NCI-H1694 treated with DMSO at 0.1 percent for 48 hours (cell line): ENCODE measurements at places on chromosomes 5 and 9.

DNA sequence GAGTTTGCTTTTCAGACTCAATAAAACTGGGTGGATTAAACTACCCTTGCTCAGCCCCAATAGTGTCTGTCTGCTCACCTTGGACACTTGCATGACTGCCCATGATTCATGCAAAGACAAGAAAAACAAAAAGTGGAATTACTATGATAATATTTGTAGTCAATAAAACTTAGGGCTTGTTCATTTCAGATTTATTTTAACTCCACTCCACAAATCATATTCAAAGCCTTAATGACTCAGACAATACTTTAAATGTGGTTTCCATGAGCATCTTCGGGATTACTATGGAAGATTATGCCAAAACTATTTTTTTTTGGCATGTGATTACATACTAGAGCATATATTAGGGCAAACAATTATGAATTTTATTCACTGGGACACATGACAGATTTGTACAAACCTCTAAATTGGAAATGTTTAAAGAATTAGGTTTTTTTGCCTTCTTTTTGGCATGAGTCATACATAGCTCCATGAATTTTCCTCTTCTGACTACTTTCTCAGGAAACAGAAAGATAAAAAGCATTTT is 468.9 kb downstream of the ACTL7B start:
- DNase-seq = no peak

GRCh38 chr5:169300468-169301385 is at the start of gene SLIT3:
SLIT3 (minus strand) TSS chr5:169301139; CDS start chr5:169300709, 430 bp downstream.
- peak; percentile 6 for DNase-seq

- no peak for DNase-seq
Measured at GRCh38 chr9:121750715-121751623, 99.5 kb downstream of the DAB2IP start.

GRCh38 chr9:80449513-80449912 is 877.7 kb downstream of the TLE4 start:
- DNase-seq = no peak

DNA sequence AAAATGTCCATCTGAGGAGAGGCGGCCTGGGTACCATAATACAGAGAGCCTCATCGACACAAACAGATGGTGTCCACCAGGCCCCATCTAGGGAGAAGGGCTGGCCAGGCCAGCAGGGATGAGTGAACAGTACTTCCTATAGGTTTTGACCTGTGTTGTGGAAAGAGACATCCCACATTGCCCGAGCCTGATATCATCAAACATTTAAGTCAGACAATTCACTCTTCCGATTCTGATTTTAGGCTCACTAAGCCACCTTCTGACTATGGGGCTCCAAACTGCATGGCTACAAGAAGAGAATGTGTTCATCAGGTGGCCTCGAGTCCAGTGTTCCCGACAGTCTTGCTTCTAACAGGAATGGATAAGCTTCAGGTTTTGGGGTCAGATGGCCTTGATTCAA is 38.9 kb downstream of the SLC22A5 start:
- no peak for DNase-seq

- DNase-seq = no peak
Measured at GRCh38 chr9:134405527-134405926, 79.3 kb downstream of the RXRA start.

DNA sequence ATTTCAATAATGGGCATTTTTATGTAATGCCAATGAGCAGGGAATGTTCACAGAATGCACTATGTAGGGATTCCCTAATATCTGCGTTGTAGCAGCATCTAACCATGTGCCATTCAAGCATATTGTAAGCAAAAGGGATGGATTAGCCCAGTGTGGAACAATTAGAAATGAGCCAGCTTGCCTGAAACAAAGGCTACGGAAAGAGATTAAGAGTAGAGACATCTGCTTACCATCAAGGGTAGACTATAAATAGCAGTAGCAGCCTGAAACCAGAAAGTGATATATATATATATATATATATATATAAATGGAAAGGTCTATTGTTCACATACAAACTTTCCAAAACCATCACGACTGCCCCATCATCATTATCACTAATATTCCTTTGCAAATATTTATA is 31.9 kb upstream of the CEP120 start:
- DNase-seq = peak; percentile 91

DNA sequence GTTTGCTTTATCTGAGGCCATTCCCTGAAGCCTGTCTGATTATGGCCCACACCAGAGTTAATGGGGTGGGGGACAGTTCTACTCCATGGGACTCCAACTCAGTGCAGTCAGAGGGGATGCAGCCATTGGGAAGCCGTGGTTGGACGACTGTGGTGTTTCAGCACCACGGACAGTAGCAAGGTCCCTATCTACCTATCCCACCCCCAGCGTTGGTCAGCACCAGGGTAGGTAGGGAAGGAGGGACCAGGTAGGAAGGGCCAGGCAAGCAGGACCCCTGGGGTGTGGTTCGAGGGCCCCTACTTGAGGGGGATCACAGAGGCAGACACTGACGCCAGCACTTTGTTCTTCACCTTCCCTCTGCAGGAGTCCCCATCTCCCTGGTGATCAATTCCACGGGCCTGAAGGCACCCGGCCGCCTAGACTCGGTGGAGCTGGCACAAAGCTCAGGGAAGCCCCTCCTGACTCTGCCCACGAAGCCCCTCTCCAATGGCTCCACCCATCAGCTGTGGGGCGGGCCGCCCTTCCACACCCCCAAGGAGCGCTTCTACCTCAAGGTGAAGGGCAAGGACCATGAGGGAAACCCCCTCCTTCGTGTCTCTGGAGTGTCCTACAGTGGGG is 33.2 kb downstream of the HMCN2 start:
- no peak for DNase-seq

- no peak for DNase-seq
Measured at GRCh38 chr5:116733991-116734975, 159.7 kb upstream of the SEMA6A start.

- DNase-seq = no peak
Measured at GRCh38 chr9:16704116-16705110, 166.1 kb downstream of the BNC2 start.

DNA sequence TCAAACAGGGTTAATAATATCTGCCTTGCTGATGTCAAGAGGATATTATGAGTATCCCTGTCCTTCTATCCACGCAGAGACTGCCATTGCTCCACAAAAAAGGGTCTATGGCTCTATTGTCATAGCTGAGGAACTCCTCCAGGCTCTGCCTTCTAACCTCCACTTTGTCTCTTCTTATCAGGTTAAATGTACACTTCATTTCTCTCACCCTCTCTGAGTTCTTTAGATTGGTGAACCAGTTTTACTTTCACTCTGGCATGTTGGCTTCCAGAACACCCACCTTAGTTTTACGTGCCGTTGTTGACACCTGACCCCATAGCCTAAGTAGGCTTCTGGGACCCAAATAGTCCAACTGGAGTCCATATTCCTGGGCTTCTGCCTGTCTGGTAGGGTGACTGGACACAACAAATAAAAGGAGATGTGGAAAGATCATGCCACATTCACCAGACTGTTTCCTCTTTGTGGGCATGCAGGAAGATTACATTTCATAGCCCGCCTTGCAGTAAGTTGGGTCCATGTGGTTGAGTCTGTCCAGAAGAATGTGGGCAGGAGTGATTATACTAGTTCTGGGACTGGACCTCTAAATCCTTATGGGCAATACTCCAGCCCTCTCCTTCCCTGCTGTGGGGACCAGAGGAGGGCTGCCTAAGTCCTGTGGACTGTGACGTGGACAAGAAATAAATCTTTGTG is 350.4 kb upstream of the CLINT1 start:
- DNase-seq = no peak

DNA sequence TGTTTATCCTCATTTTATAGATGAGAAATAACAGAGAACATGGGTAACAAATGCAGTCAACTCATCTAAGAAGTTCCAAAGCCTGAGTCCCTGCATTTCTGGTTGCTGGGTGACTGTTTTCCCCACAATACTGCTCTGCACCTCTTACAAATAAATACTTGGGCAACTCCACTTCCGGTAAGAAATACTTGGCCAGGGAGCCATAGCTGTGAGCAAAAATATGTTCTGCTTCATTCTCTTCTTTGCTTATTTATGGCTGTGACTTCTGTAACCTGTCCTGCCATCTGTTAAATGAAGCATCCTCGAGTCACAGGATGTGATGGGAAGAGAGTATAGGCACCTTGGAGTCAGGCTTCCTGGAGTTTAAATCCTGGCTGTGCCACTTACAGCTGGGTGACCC is 49.9 kb downstream of the GDNF start:
- DNase-seq = peak; percentile 19

GRCh38 chr5:96742538-96742937 is 65.2 kb downstream of the ERAP1 start:
- no peak for DNase-seq

DNA sequence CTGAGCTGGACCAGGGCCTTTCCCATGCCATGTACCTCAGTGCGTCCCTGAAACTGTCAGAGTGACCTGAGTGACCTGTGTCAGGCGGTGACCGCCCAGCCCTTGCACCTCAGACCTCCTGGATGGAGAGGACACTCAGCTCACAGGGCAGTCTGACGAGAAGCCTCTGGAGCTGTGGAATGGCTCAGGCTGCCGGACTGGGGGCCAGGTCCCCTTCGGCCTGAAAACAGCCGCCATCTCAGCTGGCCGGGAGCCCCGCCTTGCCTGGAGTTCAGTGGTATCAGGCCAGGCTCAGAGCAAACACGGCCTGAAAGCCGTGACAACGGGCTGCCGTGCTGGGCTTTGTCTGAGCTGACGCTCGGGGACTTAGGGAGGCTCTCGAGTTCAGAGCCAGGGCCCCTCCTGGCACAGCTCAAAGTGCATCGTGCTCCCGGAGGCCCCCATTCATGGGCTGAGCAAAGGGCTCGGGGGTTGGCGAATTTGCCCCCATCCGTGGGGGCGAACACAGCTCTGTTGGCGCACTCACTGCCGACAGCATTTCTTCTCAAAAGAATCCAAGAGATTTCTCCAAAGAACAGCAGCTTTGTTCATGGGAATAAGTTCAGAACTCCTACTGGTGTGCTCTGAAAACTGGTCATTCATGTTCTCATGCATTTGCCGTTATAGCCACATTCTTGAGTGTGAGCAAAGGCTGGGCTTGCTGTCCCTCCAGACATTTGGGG is 8.4 kb upstream of the SLC9A3 start:
- no peak for DNase-seq

DNA sequence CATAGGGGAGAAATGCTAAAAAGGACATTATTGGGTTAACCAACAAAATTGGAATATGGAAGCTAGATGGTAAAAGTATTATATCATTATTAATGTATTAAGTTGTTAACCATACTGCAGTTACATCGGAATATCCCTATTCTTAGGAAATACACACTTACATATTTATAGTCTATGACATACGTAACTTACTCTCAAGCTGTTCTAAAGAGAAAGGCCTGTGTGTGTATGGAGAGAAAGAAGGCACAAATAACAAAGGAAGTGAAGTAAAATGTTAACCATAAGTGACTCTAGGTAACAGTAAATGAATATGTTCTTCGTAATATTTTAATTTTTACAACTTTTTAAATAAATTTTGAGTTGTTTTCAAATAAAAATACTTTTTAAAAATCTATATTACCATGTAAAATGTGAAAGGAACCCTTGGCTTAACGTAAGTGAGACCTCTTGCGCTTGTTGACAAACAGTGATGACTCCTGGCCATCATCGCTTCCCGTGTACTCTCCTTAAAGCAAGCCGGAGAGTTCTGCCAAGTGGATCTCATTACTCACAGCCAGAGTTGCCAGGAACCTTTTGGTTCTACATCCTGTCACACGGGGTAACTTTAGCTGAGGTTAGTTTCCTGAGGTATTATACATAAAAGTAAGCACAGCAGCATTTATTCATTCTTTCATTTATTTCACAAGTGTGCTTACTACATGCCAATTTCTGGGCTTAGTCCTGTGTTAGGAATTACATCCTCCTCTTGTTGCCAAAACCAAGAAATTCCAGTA is 165.4 kb downstream of the EPB41L4A start:
- no peak for DNase-seq

GRCh38 chr5:140611020-140611521 is 21.9 kb downstream of the CD14 start:
- DNase-seq = no peak

- DNase-seq = no peak
Measured at GRCh38 chr5:115229606-115230005, 33.1 kb downstream of the PGGT1B start.

DNA sequence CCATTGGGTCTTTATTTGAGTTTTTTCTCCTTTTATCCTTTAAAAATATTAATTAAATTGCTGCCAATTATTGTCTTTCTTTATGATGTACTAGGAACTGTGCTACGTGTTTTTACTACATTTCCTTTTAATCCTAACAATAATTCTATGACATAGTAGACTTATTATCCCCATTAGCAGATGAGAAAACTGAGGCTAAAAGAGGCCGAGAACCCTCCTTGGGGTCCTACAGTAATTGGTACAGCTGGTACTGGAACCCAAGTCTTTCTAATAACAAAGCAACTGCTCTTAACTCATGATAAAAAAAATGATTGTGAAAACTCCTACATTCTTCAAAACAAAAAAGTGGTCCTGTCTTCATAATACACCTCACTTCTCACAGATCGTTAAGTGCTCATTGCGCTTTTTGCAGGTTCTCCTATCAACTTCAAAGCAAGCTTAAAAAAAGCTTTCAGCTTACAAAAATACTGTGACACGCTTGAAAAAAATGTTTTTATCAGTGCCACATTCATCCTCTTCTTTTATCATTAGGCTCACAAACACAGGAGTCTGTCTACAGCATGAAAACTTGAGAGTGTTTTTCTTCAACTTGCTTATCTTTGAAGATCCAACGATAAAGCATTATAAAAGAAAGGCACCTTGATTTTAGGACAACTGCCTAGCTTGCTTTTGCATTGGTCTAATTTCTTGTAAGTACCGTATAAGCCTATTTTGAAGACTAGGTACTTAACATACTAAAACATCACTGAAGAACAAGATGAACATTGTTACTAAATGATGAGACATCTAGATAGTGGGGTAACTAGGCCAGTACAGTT is 32.4 kb downstream of the FYB1 start:
- no peak for DNase-seq

GRCh38 chr9:73906671-73907070 is 590.5 kb upstream of the RORB start:
- DNase-seq = no peak

DNA sequence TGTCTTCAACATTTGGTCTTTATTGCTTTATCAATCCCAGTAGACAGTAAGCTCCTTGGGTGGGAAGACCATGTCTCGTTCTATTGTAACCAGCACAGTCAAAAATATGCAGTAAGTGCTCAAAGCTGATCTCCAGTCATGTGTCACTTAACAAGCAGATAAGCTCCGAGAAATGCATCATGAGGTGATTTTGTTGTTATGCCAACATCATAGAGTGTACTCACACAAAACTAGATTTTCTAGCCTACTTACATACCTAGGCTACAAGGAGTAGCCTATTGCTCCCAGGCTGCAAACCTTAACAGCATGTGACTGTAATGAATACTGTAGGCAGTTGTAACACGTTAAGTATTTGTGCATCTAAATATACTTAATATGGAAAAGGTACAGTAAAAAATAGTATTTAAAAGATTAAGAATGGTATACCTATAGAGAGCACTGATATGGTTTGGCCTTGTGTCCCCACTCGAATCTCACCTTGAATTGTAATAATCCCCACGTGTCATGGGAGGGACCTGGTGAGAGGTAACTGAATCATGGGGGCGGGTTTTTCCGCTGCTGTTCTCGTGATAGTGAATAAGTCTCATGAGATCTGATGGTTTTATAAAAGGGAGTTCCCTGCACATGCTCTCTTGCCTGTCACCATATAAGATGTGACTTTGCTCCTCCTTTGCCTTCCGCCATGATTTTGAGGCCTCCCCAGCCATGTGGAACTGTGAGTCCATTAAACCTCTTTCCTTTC is 39.8 kb upstream of the PCSK5 start:
- no peak for DNase-seq
